IMR-90 (cell line): ENCODE measurements at places on chromosomes 6 and 20. TPM values are rescaled to one million over a fixed set of nuclear protein-coding genes. Genes with fewer than 3 reads are reported as not detected.
A peak's percentile ranks its signal among the peaks of the same experiment; 100 is the strongest.

The SLC32A1 gene
- polyA plus RNA-seq, result not detected in 2 replicates

GRCh38 chr6:11043961-11044711 lies at the start of gene ELOVL2:
ELOVL2 (minus strand) TSS chr6:11044305; CDS start chr6:11044230, 75 bp downstream.
- DNase-seq, result peak; percentile 61

GRCh38 chr6:35178932-35179832 lies 34.6 kb upstream of the SCUBE3 start:
- DNase-seq, result no peak

DNA sequence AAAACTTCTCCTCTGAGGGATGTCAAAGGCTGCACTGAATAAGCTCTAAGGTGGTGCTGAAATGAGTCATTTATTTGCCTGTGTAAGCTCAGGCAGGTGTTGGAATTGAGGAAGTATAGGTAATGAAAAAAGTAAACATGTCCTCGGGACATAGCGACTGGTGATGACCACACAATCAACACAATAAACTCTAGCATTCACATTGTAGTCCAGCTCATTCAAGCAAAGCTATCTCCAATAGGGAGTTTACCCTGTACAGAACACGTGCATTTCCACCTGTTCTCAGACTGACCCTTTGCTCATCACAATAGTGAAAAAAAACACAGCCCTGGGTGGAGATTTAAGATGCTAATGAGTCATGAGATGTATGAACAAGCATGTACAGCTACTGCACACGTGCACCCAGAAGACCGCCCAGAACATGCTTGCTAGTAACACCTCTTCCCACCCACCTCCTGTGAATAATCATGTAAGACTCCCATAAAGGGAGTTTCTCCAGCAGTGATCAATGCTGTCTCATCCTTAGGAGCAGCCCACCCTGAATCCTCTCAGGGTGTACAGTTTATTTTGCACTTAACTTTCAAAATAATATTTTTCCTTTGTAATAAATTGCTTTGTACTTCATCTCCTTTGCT lies 33.0 kb upstream of the POU5F1 start:
- peak; percentile 71 for DNase-seq
